Activated CD4-positive, alpha-beta T cell treated with anti-CD3 and anti-CD28 coated beads for 48 hours (primary cell): ENCODE measurements at places on chromosomes 7 and 10.

DNA sequence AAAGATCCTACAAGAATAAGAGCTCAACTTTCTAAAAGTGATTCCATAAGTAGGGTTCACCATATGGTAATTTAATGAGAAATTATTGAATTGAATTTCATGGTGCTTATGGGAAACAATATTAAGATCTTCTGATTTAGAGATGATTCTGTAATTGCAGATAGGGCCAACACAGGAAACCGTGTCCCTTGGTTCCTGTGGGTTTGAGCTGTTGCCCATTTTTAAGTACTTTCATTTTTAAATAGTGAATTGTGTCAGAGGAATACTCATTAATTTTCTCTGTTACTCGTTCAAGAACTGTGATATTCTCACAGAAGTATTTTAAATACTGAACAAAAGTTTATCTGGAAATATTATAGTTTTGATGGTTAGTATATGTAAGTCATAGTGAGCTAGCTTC is 129.2 kb downstream of the SRI start:
- no peak for DNase-seq

DNA sequence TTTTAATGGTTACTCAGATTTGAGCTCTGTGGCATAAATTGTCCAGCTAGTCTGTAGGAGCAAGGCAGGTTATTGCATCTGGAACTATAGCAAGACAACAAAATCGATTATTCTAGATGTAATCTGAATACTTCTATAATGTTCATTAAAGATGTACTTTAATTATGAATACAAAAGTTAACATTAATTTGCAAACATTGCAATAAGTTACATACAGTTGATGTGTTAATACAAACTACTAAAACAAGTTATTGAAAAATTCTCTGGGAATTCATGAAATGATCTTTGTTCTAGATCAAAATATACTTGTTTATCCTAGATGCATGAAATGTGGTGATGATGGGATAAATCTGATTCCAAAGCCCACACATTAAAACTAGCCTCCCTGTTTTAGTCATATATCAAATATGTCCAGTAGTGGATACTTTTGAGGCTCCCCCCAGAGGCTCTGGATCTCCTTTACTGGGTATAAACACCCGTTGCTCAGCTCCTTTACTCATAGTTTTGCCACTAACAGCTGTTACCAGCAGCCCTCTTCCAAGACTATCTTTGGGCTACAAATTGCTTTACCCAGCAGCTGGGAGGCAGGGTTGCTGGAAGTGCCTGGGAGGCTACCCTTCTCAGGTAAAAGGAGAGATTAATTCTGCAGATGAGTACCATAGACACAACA is 78.1 kb downstream of the ARL4A start:
- no peak for DNase-seq

- no peak for DNase-seq
These were observed 44.0 kb downstream of the TARP start for GRCh38 chr7:38229386-38229785.

- no peak for DNase-seq
These were observed 184.5 kb downstream of the PRKCQ start for GRCh38 chr10:6395606-6396005.

DNA sequence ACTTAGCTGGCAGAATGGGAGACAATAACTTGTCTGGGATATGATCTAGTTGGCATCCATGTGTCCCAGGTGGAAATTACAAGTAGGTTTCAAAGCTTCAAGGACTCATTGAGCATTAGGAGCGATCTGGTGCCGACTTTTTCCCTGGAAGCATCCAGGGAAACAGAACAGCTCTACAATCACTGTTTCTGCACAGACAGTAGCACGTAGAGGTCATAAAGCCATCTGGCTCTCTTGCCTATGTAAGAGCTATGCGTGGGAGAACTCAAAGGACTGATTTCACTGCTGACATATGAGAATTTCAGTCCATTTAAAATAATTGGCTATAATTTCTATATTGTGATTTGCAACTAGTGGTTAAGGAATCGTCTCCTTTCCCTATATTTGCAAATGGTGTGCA is 791.7 kb downstream of the REEP3 start:
- DNase-seq = no peak

DNA sequence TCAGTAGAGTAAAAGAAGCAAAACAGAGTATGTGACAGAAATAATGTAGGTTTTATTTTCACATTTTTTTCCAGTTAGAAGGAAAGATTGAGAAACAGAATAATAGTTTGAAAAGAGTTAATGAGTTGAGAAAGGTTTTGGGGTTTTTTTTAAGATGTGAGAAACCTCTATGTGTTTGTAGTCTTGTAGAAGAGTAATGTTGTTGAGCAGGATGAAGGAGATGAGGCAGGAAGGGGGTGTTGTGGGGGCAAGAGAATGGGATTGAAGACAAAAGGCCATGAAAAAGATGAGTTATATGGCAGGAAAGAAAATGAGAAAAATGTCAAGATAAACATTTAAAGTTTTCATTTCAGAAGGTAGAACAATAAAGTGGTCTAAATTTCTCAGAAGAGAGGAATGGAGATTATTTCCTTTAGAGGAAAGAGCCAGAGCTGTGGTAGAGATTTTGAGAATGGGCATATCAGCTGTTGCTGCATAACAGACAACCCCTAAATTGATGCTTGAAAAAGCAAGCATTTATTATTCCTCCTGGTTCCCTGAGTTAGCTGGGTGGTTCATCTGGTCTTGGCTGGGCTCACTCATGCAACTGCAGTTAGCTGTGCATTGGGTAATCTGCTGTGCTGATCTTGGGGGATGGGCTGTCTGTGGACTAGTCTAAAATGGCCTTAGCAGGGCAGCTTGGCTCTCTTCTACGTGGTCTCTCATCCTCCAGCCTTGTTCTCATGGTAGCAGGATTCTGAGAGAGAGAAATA is 27.1 kb downstream of the PCGF5 start:
- DNase-seq = no peak

GRCh38 chr7:50146692-50147091 is 53.6 kb upstream of the ZPBP start:
- no peak for DNase-seq

DNA sequence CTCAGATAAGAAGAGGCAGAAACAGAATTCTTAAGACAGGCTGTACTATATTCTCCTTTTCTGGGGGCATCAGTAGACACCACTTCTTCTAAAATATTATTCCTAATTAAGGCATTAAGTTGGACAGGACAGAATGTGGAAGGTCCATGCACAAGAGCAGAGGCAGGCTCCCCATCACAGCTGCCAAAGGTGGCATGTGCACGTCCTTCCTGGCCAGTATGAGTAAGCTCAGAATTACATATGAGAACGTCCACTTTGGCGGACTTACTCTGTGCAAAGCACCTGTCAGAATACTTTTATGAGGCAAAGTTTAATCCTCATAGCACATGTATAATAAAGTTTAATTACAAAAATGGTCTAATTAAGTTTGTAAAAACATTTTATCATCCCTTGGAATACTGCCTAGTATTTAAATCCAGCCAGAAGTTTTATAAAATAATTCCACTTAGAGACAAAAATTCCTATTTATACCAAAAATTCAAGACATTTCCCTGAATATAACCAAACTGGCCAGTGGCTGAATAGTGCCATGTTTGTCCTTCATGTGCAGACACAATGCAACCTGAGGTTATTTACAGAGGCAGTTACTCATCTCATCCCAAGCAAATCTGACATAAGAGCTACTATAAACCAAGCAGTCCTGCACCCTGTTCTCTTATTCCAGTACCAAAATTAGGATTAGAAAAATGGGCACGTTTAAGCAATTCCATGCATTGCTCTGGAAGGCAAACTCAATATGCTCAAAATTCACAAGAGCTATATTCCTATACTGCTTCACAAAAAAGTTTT is 65.5 kb downstream of the CACUL1 start:
- DNase-seq = no peak

- no peak for DNase-seq
These were observed 79.3 kb upstream of the OIT3 start for GRCh38 chr10:72814099-72814790.

DNA sequence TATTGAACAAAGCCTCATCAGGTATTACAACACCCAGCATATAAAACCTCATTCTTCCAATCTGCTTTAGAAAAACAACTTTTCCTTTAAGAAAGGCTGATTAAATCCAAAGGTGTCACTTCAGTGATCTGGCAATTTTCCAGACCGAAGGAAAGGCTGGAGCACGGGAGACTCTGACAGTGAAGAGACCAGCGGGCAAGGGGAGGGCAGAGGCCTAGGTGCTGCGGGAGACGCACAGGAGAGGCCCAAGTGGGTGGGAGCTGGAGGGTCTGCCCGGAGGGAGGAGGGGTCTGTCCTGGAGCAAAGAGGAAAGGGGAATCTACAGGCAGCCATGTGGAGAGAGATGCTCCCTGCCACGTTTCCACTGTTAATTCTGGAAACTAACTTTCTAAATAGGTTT is 24.3 kb upstream of the PPP2R2D start:
- DNase-seq = no peak

- DNase-seq = no peak
These were observed 265.4 kb downstream of the ZWINT start for GRCh38 chr10:56095506-56096225.

GRCh38 chr10:692682-693351 is 3.3 kb upstream of the DIP2C start:
- DNase-seq = no peak

DNA sequence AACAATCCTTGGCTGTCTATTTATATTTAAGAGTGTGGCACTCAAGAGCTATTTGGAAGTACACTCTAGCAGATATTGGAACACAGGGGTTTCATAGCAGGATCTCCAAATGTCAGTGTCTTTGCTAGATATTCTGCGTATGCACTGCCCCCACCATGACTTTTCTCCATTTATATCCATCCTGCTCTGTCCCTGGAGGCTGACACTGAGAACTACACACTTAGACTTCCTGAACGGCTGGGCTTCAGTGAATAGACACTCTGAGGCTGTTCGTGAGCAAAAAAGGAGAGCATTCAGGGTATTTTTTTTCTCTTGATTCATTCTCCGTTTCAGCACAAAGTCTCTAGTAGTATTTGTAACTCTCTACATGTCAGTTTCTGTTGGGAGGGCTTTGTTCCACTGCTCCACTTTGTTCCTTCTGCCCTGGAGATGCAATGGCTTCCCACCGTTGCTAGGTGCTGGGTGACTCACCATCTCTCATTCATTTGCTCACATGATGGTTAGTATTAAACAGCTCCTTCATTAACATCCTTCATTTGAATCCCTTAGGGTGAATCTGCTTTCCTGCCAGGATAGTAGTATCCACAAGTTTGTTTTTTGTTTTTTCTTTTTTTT is 155.9 kb upstream of the SLC13A1 start:
- no peak for DNase-seq

- DNase-seq = no peak
These were observed 104.7 kb upstream of the ARMC3 start for GRCh38 chr10:22823109-22823508.

DNA sequence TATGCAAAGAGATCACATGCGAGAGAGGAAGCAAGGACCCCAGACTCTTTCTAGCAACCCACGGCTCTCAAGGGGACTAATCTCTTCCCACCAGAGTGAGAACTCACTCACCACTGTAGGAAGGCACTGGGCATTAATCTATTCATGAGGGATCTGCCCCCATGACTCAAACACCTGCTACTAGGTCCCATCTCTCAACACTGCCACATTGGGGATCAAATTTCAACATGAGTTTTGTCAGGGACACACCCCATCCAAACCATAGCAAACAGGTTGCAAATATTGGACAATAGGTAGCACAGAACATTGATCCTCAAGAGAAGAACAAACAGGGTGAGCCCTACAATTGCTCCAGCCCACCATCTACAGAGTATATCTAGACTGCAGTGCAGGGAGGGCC is 740.6 kb downstream of the LRMDA start:
- DNase-seq = no peak

DNA sequence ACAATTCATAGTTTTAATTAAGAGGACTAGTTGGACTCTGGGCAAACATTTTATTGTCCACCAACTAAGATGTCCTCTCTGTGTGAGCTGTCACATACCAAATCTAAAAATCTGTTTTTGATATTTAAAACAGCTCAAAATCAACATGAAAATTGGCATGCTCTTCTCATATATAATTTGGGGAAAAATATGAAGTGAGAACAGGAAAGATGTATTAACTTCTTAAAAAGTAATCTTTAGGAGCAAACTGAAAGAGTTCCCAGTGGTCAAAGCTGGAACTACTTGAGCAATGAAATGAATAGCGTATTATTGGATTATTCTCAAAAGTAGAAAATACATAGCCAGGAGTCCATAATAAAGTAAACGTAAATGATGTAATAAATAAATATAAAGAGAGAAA is 147.2 kb downstream of the DYNC1I1 start:
- no peak for DNase-seq

DNA sequence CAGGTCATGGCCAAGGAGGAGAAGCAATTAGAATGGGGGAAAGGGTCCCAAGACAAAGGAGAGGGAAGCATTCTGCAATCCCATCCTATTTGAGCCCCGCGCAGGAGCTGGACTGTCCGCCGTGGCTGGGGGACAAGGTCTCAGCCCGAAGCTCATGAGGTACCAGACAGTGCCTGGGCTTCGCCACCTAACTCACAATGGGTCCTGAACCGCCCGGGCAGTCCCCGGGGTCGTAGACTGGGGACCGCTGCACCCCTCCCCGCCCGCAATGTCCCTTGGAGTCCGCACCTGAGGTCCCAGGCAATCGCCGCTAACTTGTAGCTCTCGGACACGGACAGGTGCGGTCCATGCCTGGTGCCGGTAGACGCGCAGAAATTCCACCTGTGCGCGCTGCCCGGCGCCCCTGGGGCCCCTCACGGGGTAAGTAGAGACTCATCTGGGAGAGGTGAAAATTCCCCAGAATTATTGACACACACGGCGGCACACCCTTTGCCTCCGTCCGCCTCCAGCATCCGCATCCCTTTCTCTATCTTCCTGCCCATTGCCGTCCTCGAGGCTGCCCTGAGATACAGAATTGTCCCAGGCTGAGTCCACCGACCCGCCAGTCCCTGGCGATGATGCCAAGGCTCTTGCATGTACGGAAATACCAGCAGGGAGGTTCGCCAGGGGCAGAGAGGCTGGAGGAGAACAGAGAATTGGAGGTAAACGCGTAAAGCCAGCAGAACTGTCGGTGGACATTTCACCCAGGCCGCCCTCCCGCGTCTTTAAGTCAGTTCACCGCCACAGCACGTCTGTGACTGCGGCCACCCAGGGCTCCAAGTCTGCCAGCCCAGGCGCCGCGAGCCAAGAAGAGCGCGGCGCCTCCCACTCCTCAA is 1.8 kb downstream of the CHRM2 start:
- DNase-seq = no peak

DNA sequence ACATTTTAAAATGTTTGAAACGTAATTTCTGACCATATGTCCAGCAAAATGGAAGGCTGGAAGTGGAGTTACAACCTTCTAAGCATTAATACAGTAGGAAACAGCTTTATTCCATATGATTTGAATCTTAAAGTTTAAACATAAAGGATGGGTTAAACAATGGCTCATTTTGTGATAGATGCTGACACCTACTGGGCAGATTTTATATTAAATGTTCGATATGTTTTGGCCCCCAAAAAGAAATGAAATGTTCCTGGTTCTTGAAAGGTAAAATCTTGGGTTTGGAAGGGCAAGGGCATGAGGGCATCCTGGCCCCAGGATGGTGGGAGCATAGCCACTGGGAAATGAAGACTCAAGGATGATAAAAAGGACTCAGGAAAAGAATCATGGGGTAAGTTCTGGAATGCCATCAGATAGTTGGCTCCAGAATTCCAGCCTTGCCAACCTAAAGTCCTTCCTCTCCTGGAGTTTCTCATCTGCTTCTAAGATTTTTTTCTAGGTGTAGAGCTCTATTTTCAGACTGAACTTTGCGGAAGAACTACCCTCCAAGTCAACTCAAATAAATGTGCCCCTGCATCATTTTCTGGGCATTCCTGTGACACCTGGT is 34.6 kb upstream of the SLC35G1 start:
- DNase-seq = no peak
